Cardiac fibroblast (primary cell): ENCODE measurements at places on chromosomes 4 and X.
A peak's percentile ranks its signal among the peaks of the same experiment; 100 is the strongest.

- no peak for DNase-seq
Measured at GRCh38 chr4:176579226-176579625, 213.5 kb downstream of the VEGFC start.

DNA sequence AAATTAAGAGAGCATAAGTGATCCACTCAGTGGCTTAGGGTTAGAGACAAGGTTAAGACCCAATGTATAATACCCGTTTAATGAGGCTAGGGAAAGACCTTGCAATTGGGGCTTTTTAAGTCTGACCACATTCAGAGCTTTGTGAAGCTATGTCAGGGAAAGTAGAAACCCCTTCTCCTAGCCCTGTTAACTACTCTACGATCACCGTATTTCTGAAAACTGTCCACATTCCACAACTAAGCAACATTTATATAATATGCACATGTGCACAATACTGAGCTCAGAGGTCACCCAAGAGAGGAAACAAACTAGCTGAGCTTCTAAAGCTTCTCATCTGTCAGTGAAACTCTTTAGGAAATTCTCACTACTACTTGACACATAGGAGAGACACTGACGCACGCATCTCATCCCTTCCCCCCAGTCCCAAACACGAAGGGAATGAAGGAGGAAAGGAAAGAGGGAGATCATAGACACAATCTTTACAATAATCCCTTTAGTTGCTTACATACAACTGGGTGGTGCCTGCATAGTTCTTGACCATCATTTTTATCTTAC is 56.2 kb downstream of the METTL14 start:
- peak; percentile 37 for DNase-seq

GRCh38 chr4:31016322-31017061 is 296.3 kb downstream of the PCDH7 start:
- DNase-seq = no peak

GRCh38 chrX:5979338-5979737 is 249.3 kb downstream of the NLGN4X start:
- no peak for DNase-seq
